ENCODE measurements at places on chromosomes 6 and 20.

DNA sequence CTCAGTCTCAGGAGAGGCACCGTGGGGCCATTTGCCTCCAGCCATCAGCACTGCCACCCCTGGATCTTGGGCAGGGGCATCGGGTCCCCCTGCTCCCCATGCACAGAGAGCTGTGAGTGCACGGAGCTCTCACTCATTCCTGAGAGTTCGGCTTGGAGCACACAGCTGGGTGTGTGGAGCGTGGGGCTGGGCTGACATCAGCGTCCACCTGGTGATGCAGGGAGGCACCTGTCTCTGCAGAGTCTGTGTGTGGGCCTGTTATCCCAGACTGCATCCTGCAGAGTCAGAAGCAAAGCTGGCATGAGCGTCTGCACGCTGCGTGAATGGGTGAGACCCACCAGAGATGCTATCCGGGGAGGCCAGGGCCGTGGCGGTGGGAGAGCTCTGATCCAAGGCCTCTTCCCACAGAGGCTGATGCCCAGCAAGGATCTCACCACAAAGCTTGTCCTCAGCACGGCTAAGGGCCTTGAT is 248.8 kb upstream of the AFDN start:
- DNase-seq, result no peak

- peak; percentile 42 for DNase-seq
Observed at GRCh38 chr6:27502508-27503435, 29.9 kb upstream of the ZNF184 start.

DNA sequence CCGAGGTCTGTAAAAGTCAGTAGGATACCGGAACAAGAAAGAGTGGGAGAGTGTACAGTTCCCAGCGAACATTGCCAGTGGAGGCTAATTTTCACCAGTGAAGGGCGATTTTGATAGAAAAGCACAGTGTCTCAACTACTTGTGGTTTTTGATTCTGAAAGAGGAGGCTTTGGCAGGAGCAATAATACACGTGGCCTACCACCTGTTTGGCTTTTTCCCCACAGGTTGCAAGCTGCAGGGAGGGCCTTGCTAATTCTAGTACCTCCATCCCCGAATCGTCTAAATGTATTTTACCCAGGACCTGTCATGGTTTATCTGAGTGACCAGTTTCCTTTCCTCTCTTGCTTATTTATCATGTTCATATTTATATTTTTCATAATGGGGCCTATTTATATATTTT is 3.3 kb upstream of the EFCAB8 start:
- DNase-seq, result no peak

DNA sequence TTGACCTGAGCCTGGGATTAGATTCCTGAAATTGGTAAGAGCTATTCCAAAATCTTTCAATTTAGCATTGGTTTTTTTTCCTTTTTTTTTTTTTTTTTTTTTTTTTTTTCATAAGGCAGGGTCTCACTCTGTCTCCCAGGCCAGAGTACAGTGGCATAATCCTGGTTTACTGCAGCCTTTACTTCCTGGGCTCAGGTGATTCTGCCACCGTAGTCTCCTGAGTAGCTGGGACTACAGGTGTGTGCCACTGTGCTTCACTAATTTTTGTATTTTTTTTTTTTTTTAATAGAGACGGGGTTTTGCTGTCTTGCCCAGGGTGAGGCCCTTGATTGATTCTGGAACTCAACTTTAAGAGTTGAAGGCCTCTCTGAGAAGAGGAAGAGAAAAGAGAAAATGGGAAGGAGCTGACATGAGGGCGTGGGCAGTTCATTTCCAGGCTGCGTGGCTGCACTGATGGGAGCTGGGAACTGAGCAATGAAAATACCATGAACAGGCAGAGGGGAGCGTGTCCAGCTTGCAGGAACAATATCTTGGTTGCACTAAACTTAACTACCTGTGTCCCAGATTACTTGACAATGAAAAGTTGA is 24.6 kb downstream of the KDM1B start:
- DNase-seq, result no peak

DNA sequence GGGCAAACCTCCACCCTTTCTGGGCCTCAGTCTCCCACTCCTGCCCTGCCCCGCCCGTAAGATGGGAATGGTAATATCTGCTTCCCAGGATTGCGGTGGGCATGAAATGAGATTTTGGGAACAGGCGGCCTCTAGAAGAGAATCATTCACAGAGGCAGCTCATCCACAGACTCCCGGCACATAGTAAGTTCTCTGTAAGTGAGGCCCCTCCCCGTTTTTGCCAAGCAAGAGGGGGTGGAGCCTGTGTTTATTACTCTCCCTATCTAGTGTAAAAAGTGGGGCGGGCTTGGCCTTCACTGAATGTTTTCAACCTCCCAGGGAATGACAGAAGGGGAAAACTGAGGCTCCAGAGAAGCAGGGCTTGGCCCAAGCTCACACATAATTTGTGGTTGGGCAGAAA is 20.0 kb downstream of the SUN5 start:
- DNase-seq, result no peak

GRCh38 chr20:37200926-37201826 is 21.8 kb upstream of the MROH8 start:
- DNase-seq, result no peak

GRCh38 chr6:52262620-52263344 is 18.5 kb upstream of the IL17F start:
- no peak for DNase-seq

- no peak for DNase-seq
Observed at GRCh38 chr6:119501798-119502483, 152.4 kb upstream of the MAN1A1 start.

DNA sequence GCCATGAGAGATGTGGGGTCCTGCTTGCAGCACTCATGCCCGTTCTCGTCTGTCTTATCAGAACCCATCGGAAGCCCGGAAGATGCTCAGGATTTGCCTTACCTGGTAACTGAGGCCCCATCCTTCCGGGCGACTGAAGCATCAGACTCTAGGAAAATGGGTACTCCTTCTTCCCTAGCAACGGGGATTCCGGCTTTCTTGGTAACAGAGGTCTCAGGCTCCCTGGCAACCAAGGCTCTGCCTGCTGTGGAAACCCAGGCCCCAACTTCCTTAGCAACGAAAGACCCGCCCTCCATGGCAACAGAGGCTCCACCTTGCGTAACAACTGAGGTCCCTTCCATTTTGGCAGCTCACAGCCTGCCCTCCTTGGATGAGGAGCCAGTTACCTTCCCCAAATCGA is 8.3 kb downstream of the PI16 start:
- peak; percentile 32 for DNase-seq

DNA sequence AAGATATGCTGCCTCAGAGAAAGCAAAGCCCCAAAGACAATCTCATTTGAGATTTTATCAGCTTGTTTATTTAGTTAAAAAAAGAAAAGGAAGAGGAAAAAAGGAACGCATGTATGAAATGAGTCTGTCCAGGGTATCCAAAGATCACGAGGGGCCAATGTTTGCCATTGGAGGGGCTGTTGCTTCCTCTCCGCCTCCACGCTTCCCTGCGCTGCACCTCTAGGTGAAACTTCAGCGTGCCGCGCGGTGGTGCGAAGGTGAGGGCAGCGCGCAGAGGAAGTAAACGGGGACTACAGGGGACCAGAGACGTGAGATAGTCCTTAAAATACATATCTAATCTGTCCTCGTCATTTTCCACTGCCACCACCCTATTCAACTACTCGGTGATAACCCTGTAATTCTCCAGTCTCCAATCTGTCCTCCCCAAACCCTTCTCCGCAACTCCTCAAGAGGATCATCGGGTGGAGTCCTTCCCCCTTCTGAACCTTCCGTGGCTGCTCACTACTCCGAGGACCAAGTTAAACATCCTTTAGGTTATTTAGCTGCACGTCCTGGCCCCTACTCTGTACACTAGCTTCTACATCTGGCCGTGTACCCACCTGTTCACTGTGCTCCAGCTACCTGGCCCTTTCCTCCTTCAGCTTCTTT is 1.1 kb upstream of the DCBLD1 start:
- DNase-seq, result peak; percentile 10

DNA sequence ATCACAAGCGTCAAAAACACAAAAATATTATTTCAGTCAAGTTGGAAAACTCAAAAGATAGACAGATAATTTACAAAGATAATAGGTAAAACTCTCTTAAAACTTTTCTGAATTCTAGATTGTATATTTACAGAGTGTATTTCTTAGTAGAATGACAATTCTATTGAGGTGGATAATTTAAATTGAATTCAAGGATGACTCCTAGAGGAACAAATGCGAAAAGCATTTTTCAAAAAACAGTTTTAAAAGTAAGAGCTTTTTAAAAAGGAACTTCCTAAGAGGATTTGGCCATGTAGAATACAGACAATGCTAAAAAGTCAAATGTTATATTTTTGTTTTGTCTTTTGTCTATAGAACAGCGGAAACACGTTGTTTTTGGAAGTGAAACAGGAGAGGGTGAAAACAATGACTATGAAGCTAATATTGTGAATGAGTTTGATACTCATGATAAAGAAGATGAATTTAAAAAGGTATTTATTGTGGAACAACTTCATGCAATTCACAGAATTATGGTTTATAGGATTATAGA is 90.1 kb downstream of the DNAH8 start:
- DNase-seq, result no peak

DNA sequence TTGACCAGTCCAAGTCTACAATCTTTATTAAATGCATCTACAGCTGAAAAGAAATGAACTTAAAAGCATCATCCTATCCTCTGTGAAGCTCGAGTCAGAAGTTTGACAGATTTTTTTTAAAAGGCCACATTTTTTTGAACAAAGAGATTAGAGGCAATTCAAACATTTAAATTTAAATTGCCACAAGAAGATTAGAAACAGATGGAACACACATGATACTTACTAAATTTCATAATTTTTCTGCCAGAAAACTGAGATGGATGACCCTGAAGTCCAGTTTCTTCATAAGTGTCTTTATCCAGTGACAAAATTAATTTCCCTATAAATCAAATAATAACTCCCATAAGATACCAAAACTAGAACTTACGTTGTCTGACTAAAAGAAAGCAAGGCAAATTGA is 4.3 kb downstream of the RPP40 start:
- no peak for DNase-seq
